NT2/D1 (cell line): ENCODE measurements at places on chromosomes 4 and X.

DNA sequence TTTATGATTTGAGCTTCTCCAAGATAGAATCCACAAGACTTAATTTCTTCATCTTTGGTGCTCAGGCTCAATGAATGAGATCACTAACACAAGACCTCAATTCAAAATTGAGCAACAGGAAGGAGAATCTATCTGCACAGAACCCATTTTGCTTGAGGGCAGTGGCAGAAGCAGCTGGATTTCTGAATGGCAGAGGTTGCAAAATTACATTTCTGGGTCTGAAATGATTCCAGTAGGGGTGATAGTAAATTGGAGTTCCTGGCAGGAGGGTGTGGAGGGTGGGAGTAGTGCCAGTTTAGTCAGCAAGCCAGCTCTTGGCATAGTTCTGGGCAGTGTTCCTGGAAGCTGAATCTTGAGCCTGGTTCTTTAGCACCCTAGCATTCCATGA, 281.1 kb downstream of the SLC7A11 start:
- no peak for DNase-seq

- DNase-seq: no peak
These were observed 653 bp downstream of the SYN1 start for GRCh38 chrX:47618923-47619485.

- no peak for DNase-seq
These were observed 52.1 kb downstream of the IDS start for GRCh38 chrX:149453030-149453429.

DNA sequence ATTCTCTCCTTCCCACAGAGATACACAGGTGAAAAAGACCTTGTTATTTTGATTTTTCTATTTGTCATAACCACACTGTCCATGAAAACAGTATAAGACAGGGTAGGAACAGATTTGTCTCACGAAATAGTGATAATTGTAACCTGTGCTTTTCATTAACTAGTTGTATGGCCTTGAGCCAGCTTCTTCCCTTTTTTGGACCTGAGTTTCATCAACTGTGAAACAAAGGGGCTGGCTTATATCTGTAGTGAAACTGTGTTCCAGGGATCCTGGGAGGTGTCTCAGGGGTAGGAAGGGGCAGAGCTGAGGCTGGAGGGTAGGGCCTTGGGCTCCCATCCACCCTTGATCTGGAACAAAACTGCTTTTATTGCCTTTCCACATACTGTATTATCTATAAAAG, 50.9 kb downstream of the MED28 start:
- DNase-seq: no peak

- DNase-seq: no peak
These were observed 2.8 kb upstream of the PITX2 start for GRCh38 chr4:110625576-110626257.

DNA sequence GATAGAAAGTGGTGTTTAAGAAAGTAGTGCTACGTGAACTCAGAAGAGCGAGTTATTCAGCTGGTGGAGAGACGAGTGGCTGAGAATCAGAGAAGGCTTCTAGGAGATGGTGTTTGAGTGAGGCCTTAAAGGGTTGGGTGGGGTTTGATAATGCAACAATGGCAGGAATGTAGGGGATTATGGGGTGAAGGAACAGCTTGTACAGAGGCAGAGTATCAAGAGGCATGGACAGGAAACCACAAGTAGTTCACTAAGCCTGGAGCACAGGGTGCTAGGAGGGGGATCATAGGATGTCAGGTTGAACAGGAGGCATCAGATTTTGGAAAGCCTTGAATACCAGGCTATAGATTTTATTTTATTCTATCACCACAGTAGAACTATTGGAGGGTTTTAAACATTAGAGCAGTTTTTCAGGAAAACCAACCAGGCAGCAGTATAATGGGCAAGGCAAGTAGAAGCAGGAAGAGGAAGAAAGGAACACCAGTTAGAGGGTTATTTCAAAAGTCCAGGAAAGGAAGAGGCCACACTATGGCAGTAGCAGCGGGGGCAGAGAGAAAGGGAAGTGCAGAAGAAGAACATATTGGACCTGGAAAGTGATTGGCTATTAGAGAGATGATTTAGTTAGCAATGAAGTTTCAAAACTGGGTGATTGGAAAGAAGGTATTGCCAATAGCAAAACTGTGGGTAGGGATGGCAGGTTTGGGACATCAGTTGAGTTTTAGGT, 99.2 kb downstream of the DOCK11 start:
- DNase-seq: no peak

- no peak for DNase-seq
These were observed 63.4 kb downstream of the STOX2 start for GRCh38 chr4:183968502-183968901.

GRCh38 chrX:31540313-31540712, 468.5 kb upstream of the FTHL17 start:
- DNase-seq: no peak

- no peak for DNase-seq
These were observed 114.9 kb downstream of the VSIG4 start for GRCh38 chrX:65925005-65925404.

DNA sequence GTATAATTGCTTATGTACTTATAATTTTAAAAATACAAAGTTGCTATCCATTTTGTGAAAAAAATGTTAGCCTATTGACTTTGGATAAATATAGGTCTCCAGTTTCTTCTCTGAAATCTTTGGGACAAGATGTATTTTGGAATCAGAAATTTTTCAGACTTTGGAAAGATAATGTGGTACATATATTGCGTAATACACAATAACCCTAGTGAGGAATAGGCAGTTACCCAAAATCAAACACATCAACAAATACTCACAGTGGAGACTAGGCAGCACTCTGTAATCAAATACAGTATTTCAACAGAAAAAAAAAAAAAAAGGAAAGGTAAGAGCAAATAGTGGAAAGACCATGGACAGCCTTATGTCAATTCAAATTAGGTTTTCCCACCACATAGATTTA, 796.8 kb downstream of the ADGRL3 start:
- no peak for DNase-seq
